KG1 (cell line): ENCODE measurements at places on chromosomes 3 and 15.

DNA sequence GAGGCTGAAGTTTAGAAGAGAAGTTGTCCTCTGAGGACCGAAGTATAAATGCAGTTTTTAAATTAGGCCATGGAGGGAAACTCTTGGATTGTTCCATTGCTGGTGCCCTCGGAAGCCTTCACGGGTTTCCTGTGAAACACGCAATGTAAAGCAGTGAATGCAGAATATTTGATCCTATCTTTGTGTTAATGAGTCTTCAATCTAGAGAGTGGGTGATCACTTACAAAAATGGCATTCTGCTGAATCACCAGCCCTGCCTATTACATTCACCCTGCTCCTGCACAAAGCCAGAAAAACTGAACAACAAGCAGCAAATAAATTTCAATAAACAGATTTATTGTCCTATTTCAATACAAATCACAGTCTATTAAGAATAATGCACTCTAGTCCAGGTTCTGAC lies 1063.9 kb downstream of the FHIT start:
- no peak for DNase-seq

GRCh38 chr15:70127770-70128413 lies 30.2 kb upstream of the TLE3 start:
- DNase-seq = no peak

DNA sequence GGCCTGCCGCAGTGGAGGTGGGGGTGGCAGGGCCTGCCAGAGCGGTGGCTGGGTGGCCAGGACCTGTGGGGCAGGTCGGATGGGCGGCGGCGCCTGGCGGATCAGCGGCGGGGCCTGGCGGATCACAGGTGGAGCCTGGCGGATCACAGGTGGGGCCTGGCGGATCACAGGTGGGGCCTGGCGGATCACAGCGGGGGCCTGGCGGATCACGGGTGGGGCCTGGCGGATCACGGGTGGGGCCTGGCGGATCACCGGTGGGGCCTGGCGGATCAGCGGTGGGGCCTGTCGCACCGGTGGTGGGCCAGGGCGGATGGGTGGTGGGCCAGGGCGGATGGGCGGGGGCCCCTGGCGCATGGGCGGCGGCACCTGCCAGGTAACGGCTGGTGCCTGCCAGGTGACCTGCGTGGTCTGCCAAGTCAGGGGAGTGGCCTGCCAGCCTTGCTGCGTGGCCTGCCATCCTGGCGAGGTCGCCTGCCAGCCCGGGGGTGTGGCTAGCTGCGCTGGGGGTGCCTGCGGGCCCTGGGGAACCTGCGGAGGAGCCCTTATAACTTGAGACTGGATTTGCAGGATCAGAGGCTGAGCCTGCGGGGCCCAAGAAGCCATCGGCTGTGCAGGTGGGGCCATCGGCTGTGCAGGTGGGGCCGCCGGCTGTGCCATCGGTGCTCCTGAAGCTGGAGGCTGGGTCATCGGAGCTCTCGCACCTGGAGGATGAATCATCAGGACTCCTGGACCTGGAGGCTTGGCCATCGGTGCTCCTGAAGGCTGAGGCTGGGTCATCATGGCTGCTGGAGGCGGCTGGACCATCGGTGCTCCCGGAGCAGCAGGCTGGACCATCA lies 1.3 kb downstream of the MAGEL2 start:
- DNase-seq = no peak

DNA sequence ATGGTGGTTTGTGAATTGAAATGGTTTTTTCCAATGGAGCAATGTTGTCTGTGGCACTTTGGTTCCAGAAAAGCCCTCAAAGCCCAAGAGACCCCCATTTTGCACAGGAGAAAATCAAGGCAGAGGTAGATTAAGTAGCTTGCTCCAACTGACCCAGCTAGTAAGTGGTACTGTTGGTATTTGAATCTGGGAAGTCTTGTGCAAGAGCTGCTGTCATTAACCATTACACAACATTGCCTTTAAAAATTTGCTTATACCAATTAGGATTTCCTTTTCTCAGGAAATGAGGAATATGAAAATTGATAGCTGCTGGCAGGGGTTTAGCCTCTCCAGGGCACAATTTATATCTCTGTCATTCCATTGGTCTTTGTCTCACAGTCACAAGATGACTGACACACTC lies 102.4 kb upstream of the UBE3A start:
- no peak for DNase-seq
